Endothelial cell of umbilical vein (primary cell): ENCODE measurements at places on chromosomes 13 and 19. TPM values are rescaled to one million over a fixed set of nuclear protein-coding genes. Genes with fewer than 3 reads are reported as not detected.

DNA sequence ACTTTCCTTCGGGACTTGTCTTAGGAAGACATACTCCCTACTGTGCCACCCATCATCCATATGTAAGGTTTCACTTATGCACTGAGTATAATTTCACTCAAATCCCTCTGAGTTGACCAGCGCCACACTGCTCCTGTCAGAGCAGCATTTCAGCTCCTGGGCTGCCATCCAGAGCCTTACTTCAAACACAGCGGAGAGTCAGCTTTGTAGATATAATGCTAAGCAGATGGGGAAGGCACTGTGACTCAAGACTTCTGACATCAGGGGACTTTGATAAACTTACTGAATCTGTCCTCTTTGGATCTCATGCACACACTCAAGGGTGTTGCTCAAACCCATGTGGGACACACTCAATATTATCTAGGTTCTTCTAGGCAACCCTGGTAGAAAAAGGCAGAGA lies 34.9 kb downstream of the DOCK9 start:
- no peak for DNase-seq

Gene LRRC63
- polyA plus RNA-seq = 0.04 TPM in 1 of 2 replicates, not detected in the other

DNA sequence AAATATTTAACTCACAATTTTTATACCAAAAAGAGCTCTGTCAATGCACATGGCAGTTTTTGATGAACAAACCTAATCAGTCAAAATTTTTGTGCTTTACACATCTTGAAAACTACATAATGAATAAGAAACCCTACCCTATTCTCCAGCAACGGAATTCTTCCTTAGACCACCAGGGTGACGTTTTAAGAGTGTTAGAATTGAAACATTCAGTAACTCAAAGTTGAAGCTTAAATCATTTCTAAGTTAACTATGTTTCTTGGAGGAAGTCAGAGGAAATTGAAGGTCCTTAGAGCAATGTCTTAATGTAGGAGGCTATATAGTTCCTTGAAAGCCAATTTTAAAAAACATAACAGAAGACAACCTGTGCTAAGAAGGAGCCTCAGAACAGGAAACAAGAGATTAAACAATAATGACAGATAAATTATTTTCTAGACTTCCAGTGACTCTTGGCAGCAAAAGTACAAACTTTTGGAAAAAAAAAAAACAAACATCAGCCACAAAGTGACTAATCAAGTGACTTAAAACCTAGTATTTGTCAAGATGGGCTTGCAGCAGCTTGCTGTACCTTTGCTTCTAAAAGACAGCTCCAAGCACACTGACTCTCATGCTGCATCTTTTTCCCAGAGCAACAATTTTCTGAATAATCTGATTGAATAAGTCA lies 6.2 kb downstream of the SPRY2 start:
- peak; percentile 24 for DNase-seq

Gene RRAS
- 250 and 329 TPM in 2 replicates for polyA plus RNA-seq

- no peak for DNase-seq
Observed at GRCh38 chr19:28307487-28307886, 905.5 kb downstream of the UQCRFS1 start.

GRCh38 chr13:27465611-27466010 lies 15.2 kb upstream of the MTIF3 start:
- peak; percentile 24 for DNase-seq

- peak; percentile 83 for DNase-seq
Observed at GRCh38 chr13:107284173-107284572, 716.2 kb upstream of the ARGLU1 start.
